Epithelial cell of esophagus (primary cell): ENCODE measurements at places on chromosomes 2 and 18.

- DNase-seq, result peak; percentile 79
Observed at GRCh38 chr2:225735844-225736243, 336.3 kb downstream of the NYAP2 start.

DNA sequence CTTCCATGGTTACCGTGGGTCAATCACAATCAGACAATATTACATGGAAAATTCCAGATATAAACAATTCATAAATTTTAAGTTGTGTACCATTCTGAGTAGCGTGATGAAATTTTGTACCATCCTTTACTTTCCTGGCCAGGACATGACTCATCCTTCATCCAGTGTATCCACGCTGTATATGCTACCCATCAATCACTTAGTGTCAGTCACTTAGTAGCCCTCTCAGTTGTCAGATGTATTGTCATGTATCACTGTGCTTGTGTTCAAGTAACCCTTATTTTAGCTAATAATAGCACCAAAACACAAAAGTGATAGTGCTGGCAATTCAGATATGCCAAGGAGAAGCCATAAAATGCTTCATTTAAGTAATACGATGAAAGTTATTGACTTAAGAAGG is 282.6 kb downstream of the CPS1 start:
- DNase-seq, result no peak

DNA sequence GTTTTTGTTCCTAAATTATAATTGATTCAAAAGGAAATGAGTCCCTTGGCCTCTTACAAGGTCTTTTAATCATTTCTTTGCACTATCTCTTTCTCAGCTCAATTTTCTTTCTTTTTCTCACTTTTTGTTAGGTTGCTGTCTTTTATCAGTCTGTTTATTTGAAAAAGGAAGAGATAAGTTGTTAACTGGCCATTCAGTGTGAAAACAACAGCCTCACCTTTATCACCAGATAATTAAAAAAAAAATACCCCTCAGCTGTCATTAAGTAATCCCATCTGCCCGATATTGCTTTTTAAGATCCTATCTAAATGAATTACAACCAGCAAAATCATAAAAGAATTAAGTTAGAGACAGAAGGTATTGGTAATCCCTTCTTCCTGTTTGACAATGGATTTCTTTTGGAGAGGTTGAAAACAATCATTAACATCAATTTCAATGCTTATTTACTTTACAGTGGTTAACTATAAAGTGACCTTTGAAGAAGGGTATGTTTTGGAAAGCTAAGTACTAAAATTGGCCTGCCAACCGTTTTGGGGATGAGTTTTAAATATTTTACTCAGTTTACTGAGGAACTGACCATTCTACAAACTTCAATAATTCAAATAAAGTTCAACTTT is 104.9 kb downstream of the TGIF1 start:
- DNase-seq, result no peak

- peak; percentile 31 for DNase-seq
Observed at GRCh38 chr18:74645679-74646078, 48.0 kb downstream of the ZNF407 start.

- no peak for DNase-seq
Observed at GRCh38 chr2:191642541-191642940, 35.4 kb upstream of the NABP1 start.

GRCh38 chr2:118889995-118890394 is 42.5 kb upstream of the EN1 start:
- DNase-seq, result no peak

DNA sequence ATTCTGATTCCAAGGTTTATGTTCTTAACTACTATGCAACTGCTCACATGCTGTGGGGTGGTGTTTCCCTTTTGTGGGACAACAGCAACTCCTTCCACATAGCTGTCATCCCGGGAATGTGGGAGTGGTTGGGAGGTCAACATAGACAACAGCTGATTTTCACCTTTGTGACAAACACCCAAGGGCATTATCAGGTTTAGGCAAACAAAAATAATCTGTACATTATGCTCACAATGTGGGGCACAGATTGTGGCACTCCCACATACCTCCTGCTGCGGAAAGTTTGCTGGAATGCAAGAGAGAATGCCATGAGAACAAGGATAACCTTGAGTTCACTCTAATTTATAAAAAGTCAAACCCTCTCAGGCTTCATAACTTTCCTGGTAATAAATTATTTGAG is 582.6 kb downstream of the CNTNAP5 start:
- no peak for DNase-seq

GRCh38 chr2:7264791-7265190 is 347.6 kb downstream of the RNF144A start:
- no peak for DNase-seq

DNA sequence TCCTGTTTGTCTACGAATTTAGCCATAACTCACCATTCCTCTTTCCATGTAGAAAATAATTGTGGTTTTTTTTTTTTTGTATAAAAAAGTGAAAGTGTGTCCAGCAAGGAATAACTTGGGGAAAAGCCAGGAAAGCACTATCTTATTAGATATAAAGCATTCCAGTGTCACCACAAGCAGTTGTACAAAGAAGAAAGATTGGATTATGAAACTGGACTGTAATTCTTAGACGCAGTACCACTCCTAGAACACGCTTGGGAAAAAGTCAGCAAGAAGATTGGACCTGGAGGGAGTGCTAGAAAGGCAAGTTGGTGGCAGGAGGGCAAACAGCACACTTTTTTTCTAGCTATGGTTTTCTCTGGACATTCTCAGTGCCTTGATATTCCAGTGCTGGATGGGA is 186.7 kb downstream of the PARD3B start:
- DNase-seq, result no peak

DNA sequence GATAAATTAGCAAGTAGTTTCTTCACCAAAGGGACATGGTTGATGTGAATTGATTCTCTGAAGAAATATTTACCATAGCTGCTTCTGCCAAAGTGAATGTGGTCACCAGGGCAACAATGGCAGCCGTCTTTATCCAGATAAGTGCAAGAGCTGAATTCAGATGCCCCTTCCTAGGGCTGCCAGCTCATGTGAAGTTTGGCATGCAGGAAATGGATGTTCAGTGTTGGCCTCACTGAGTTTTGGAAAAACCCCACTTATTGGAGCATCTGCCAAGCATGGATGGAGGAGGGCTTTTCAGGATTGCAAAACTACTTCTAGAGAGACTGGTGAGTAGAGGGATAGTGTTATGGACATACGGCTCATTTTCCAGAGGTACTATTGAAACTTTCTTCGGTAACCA is 80.8 kb downstream of the FMNL2 start:
- DNase-seq, result no peak

DNA sequence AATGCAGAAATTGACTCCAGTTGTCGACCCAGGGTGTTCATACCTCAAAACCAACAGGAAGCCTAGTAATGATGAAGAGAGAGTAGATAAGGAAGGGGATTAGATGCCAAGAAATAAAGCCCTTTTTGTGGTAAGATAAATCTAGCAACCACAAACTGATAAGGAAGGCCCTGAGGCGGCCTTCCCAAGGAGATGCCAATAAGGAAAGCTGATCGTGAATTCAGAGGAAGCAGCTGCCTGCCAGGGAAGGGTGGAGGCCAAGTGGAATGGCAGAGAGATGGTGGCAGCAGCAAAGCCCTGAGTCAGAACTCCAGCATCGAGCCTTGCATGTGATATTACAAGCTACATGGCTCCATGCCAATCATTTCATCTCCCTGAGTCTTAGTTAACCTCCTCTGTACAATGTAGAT is 126.3 kb downstream of the IRS1 start:
- DNase-seq, result peak; percentile 95
